Fibroblast of the aortic adventitia (primary cell): ENCODE measurements at places on chromosomes 12 and 14. TPM values are rescaled to one million over a fixed set of nuclear protein-coding genes. Genes with fewer than 3 reads are reported as not detected.
A peak's percentile ranks its signal among the peaks of the same experiment; 100 is the strongest.

DNA sequence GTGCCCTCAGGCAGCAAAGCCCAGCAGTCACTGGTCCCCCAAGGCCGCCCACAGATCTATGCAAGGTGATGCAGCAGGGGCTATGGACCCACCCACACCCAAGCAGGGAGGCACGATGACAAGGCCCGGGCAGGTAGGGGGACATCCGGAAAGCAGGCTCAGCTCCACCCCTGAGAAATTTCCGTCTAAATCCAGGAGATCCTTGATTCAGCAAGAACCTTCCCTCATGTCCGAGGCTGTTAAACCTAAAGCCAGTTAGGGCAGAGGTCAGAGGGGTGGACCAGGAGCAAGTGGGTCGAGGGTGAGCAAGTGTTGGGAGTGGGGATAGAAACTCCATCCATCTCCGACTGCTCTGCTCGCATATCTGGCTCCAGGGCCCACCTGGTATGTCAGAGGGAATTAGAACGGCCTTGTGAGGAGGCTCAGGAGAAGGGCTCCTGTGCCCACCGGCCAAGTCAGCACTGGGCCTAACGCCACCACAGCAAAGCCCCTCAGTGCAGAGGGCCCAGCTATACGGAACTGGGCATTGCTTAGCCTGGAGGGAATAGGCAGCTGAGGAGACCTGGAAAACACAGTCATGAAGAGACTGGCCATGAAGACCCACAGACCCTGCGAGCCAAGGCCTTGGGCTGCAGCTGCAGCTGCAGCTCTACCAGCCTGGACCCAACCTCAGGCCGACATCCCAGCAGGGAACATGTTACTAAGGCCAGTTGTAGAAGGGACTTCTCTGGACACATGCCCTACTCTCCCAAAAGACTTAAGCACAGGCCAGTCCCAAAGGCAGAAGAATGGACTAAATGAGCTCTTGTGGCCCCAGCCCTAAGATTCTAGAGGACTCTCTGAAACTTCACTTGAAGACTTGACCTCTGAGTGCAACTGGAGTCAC is 34.3 kb downstream of the DAD1 start:
- DNase-seq, result no peak

DNA sequence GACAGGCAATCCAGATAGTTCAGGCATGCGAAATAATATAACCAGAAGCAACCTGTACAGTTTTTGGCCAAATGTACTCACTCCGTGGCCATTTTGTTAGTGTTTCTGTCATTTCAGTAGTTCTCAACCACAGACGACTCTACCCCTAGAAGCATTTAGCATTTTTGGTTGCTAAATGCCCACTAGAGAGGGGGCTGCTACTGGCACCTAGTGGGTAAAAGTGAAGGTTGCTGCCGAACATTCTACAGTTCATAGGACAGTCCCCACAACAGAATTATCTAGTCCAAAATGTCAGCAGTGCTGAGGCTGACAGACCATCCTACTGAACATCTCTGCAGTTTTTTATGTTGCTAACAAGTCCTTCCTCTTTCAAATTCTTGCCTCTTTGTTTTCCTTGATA is 107.4 kb downstream of the TSHR start:
- DNase-seq, result peak; percentile 1

- no peak for DNase-seq
These were observed 145.8 kb downstream of the TSPAN9 start for GRCh38 chr12:3222979-3223378.

DNA sequence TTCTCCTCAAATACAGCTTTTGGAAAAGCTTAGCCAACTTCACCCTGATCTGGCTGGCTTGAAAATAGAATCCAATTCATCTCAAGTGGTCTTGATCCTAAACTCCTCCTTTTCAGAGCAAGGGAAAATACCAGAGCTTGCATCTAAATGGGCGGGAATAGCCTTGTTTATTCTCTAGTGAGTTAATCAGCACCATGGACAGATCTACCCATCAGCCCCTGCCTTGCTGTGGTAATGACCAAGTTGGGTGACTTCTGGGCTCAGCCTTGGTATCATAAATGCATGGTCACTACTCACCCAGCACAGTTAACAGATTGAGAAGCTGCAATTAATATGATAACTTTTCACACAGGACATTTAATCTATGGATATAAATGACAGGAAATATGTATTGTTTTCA is 196.6 kb downstream of the GLT1D1 start:
- no peak for DNase-seq

GRCh38 chr12:117526757-117527478 is 165.5 kb upstream of the NOS1 start:
- DNase-seq, result no peak

- DNase-seq, result no peak
These were observed 127.3 kb upstream of the SLC38A2 start for GRCh38 chr12:46499901-46500300.

The ITGA7 gene
- 13.9 and 37.6 TPM in 2 replicates for total RNA-seq

DNA sequence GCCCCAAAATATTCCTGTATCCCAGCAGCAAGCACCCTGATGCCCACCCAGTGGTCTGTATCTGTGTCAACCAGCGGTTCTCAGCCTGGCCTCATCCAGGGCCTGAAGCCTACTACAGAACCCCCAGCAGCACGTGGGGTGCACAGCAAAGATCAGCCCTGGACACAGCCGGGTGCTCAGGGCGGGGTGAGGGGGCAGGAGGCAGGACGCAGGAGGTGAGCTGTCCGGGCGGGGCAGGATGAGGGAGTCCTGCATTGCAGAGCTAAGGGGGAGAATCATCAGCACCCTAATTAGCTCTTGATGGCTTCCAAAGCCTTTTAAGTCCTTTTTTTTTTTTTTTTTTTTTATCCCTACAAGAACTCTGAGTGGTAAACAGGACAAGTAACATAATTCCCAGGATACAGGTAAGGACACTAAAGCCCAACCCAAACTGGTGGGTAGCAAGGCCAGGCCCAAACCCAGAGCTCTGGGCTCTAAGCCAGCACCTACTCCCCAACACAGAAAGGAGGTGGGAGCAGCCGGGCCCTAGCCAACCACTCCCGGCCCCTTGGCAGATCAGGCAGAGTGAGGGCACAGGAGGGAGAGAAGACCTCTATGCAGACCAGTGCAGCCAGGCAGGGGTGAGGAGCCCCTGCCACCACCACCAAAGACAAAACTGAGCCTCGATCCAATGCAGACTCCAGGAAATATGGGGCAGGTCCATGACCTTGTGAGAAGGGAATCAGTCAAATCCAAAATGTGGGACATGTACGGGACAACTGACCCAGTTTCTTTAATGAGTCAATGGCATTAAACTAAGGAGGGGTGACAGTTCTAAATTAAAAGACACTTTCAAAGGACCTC is 32.3 kb upstream of the EIF5 start:
- no peak for DNase-seq

GRCh38 chr14:23409475-23409874 is 1.4 kb upstream of the MYH6 start:
- no peak for DNase-seq

DNA sequence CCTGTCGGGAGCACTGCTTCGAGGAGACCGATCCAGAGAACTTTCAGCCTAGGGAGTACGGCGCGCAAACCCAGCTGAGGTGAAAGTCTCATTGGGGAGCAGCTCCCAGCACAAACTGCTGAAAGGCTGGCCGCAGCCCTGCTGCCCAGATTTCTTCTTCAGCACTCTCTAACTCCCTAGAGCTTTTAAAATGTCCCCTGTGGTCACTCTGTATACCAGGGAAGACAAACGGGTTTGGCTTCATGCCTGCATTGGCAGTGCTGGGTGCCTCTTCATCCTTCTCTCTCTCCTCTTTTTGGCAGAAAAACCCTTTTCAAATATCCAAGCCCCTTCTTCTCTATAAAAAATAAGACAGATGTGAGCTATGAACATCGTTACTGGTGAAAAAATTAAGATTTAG is 34.9 kb downstream of the BBS10 start:
- no peak for DNase-seq

- peak; percentile 16 for DNase-seq
These were observed 24.1 kb upstream of the NRDE2 start for GRCh38 chr14:90355540-90356518.

DNA sequence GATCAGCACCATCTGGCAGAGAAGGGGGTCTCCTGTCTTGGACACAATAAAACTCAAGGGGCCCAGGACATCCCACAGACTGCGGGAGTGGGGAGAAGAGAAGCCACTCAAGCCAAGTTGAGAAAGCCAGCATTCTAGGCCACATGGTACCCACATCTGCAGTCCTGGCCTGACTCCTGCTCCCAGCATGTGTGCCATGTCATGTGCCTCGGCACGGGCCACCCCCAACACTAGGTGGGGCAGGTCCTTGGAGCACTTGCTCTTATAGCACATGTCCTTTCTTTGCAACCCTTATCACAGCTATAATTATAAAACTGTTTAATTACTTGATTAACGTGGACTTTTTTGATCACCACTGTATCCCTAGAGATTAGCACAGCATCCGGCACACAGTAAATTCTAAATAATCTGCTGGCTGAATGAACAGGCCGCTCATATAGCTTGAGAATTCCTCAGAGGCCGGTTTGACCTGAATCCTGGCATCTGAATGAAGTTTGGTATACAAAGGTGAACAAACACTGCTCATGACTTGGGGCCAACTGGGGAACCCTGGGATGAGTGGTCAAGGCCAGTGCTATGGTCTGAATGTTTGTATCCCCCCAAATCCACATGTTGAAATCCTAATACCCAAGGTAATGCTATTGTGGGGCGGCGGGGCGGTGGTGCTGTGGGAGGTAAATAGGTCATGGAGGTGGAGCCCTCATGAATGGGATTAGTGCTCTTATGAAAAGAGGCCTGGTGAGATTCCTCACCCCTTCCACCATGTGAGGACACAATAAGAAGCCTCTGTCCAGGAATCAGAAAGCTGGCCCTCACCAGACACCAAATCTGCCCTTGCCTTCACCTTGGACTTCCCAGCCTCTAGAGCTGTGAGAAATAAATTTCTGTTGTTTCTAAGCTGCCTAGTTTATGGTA is 6.6 kb downstream of the NCKAP5L start:
- no peak for DNase-seq

- DNase-seq, result peak; percentile 27
These were observed 59.1 kb upstream of the MED13L start for GRCh38 chr12:116336542-116337065.

The TPH2 gene
- total RNA-seq, result not detected in 2 replicates

- DNase-seq, result no peak
These were observed 889.1 kb downstream of the AACS start for GRCh38 chr12:125954362-125954761.

The SERPINA10 gene
- total RNA-seq, result not detected in 2 replicates

- peak; percentile 24 for DNase-seq
These were observed 74.4 kb upstream of the PAWR start for GRCh38 chr12:79765157-79765556.

The SLC5A8 gene
- not detected in 2 replicates for total RNA-seq

GRCh38 chr12:52381206-52381605 is 4.2 kb downstream of the KRT84 start:
- DNase-seq, result no peak

The GDF3 gene
- total RNA-seq, result not detected in 2 replicates
